Activated CD4-positive, alpha-beta T cell treated with anti-CD3 and anti-CD28 coated beads, Interleukin-2, amount 50 U/mL, for 4 hours (primary cell): ENCODE measurements at places on chromosomes 16 and 17.

GRCh38 chr17:10574324-10574723, 24.9 kb upstream of the MYH2 start:
- DNase-seq = no peak

GRCh38 chr17:78409191-78409928, 30.9 kb downstream of the PGS1 start:
- no peak for DNase-seq

GRCh38 chr17:75654176-75654575, 12.8 kb downstream of the RECQL5 start:
- no peak for DNase-seq

DNA sequence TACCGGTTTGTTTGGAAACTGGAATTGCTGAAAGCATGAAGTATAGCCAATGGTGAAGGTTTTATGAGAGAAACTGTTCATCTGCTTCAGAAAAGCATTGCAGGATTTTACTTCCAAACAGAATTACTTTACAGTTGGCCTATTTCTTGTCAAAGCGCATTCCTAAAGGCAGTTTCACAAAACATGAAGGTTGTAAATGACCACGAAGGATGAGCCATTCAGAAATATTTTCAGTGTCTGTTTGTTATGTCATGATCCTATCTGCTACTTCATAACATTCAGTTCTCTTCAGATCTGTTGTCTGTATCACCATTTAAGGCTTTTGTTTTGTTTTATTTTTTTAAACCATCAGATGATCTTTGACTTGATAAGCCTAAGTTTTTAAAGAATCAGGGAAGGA, 45.7 kb downstream of the AATF start:
- no peak for DNase-seq

- no peak for DNase-seq
Measured at GRCh38 chr17:36501963-36502362, 15.5 kb downstream of the ZNHIT3 start.

DNA sequence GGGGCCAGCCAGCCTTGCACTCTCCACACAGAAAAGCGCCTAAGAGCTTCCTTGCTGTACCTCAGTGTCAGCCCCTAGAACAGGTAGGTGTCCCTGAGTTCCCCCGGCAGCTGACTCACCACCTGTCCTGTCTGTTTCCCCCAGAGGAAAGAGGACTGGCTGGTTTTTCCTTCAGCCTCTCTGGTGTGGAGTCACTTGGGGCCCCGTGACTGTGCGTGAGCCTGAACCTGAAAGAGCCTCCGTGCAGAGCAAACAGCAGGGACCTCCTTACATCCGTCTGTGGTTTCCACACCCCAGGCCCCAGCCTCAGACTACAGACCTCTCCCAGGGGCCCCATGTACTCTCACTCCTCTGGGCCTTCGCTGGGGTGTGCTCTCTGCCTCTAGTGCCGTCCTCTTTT, 87.8 kb downstream of the GNAO1 start:
- peak; percentile 49 for DNase-seq
